ENCODE measurements at places on chromosomes 2 and 18.

GRCh38 chr2:149743842-149744448, 156.4 kb upstream of the MMADHC start:
- no peak for DNase-seq

DNA sequence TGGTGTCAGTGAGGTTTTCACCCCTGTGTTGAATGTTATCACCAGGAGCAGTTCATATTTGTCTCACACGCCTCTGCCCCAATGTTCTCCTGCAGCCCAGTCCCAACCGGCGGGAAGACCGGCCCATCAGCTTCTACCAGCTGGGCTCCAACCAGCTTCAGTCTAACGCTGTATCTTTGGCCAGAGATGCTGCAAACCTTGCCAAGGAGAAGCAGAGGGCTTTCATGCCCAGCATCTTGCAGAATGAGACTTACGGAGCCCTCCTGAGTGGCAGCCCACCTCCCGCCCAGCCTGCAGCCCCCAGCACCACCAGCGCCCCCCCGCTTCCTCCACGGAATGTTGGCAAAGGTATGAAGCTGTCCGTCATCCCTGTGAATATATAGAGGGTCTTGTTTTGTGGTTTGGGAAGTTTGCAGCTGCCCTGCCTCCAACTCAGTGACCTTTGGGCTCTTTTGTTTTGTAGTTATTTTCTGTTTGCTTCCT, 35.1 kb downstream of the ITGB1BP1 start:
- no peak for DNase-seq

- no peak for DNase-seq
Measured at GRCh38 chr2:19041434-19042041, 316.9 kb downstream of the OSR1 start.

- DNase-seq, result no peak
Measured at GRCh38 chr18:55821219-55821618, 233.2 kb upstream of the TCF4 start.

DNA sequence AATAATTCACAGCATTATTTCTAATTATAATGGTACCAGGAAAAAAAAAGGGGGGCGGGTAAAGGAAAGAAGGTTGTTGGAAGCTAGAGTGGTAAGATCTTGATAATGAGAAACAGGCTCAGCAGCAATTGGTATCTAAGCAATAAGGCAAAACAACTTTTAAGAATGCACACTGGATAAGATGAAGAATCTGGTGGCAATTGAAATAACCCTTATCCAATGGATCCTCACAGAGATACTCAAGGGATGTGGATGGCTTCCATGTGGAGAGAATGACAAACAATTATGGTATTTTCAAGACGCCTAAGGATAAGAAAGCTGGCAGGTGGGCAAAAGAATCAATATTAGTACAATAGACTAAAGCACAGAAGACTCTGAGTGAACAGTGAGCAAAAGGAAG, 153.6 kb downstream of the UPP2 start:
- DNase-seq, result no peak

DNA sequence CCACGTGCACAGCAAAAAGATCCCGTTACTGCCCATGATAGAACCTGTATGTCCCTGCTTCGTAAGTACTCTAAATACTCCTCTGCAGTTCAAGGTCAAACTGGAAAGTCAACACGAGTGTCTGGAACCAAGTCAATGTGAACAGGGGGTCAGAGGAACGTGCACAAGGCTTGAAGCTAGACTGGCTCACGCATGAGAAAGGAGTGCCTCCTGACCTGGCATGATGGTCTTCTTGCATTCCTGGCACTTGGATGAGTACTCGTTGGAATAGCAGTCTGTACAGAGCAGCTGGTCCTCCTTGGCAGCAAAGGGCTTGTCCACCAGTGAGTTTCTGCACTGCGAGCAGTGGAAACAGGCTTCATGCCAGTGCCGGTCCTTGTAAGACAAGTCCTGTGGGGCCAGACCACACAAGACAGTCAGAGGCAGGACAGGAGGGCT, 25.5 kb downstream of the FHL2 start:
- no peak for DNase-seq

GRCh38 chr2:1884933-1885580, 140.7 kb upstream of the PXDN start:
- no peak for DNase-seq

DNA sequence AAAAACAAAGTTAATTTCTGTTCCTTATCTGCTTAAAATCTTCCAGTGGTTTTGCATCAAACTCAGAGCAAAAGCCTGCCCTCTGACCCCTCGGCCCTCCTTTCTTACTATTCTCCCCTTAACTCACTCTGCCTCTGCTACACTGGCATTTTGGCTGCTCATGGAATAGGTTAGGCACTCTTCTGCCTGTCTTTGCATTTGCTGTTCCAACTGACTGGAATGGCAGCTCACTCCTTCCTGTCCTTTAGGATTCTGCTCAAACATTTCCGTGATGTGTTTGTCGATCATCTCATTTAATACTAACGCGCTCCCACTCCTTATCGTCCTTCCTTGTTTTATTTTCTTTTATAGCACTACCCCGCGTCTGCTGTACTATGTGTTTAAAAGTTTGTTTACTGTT, 815 bp downstream of the CEBPZ start:
- no peak for DNase-seq

- DNase-seq, result no peak
Measured at GRCh38 chr18:63138436-63139340, 180.9 kb downstream of the BCL2 start.

DNA sequence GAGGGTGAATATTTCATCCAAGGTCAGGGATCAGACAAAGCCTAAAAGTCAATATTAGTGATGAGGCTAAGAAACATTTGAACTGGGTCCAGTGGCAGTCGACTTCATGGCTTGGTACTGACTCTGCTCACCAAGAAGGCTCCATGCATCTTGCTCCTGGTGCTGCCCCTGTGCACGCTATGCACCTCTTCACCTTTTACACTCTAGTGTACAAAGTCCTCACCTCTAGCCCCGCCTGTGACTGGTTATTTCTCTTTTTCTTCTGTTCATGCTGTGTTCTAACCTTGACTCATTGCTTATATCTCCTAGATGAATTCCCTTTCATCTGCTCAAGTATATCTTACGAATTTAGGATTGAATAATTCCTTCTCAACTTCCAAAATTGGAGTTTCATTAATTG, 52.4 kb upstream of the ZNF385B start:
- DNase-seq, result no peak

- no peak for DNase-seq
Measured at GRCh38 chr2:10120877-10121574, 1.5 kb upstream of the RRM2 start.

DNA sequence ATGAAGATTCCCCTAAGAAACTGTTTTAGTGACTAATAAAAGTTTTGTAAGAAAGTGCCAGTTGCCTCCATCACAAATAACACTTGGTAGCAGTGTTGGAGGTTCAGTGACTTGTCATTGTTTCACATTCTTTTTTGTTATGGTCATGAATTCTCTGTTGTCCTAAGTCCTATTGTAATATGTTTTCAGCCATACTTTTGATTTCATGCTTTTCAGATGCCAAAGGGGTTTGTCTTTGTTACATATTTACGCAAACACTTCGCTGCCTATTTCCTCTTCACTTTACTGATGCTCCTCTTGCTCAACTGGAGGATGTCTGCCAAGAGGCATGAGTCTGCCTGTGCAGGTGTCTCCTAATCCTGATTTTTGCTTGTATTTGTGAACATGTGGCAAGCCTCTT, 66.6 kb downstream of the PHLPP1 start:
- no peak for DNase-seq

- DNase-seq, result no peak
Measured at GRCh38 chr18:77103187-77103850, 29.3 kb downstream of the MBP start.

DNA sequence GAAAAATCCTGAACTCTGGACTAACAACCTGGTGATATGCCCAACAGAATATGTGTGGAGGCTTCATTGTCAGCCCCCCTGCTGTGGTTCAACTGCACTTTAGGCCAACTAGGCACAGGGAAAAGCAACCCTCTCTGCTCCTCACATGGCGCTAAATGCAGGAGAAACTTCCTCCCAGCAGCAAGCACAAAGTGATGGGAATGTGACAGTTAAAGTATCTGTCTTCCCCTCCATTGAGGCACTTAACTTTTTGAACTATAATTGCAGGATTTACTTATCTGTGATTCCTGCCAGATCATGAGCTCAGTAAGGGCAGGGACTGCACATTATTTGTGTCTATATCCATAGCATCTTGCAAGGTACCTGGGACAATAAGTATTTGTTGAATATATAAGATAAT, 981.2 kb upstream of the KLHL29 start:
- DNase-seq, result no peak

- DNase-seq, result no peak
Measured at GRCh38 chr2:3612639-3613523, 18.0 kb downstream of the COLEC11 start.

DNA sequence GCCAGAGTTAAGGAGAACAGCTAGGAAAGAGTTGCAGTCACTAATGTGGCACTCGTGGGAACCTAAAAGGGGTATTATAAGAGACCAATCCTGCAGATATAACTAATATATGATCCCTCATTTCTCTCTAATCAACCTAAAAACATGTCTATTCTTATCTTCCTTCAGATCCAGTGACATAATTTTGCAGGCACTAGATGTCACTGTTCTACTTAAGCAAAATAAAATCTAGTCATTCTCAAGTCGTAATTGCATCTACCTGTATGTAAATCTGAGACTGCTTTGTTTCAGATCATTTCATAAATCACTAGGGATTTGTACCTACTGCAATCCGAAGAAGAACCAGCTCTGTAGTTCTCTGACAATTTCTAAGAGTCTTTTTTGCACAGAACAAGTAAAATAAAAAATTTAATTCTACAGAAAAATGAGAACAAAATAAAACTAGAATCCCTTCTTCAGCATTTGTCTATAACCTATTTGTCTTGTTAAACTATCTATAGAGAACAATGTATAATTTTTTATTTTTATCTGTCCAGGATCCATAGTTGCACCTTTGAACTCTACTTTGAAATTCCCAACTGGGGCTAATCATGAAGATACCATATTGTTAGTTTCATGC, 56.5 kb upstream of the ERBB4 start:
- no peak for DNase-seq

DNA sequence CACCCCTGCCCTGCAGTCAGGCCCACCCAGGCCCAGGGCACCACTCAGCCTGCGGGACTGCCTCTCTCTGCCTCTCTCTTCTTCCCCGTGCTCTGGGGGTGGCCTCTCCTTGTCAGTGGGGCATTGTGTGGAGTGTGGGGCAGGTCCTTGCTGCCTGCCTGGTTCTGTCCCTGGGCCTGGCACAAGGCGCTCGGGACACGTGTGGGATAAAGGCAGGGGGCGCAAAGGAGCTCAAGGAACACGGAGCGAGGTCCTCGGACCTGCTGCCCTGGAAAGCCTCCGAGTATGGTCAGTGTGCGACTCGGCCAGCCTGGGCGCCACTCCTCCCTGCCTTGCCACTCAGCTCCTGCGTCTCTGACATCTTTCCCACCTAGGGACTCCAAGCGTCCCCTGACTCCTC, 262.2 kb downstream of the HDAC4 start:
- DNase-seq, result no peak

DNA sequence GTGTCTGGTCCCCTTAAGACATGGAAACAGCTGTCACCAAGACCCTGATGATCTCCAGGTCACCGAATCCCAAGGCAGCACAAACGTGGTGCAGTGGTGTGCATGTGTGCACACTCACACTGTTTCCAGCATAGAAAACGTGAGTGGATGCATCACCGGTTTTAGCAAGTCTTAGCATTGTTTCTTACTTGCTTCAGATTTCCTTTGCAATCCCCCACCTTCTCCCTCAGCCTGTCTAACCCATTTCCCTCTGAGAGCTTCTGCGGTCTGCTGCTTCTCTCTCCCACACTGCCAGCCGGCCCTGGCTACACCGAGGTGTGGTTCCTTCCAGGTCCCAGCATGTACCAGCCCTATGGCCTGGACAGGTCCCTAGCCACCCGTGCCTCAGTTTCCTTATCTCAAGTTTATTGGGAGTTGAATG, 343.4 kb upstream of the HS6ST1 start:
- DNase-seq, result no peak

DNA sequence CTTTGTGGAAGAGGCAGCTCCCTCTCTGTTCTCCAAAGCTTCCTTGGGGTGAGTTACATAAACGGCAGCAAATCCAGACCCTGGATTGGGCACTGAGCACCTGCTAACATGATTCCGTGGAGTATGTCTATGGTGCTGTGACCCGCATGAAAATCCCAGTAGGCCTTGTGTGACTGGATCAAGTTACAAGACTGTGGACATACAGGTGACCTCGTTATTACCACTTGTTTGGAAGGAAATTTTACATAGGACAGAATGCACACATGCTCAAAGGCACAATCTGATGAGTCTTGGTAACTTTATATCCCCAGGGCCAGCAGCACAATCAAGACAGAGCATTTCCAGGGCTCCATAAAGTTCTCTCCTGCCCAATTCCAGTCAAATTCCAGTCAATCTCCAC, 120.2 kb upstream of the OTOS start:
- DNase-seq, result no peak

- DNase-seq, result no peak
Measured at GRCh38 chr2:229339618-229340017, 68.5 kb upstream of the PID1 start.

DNA sequence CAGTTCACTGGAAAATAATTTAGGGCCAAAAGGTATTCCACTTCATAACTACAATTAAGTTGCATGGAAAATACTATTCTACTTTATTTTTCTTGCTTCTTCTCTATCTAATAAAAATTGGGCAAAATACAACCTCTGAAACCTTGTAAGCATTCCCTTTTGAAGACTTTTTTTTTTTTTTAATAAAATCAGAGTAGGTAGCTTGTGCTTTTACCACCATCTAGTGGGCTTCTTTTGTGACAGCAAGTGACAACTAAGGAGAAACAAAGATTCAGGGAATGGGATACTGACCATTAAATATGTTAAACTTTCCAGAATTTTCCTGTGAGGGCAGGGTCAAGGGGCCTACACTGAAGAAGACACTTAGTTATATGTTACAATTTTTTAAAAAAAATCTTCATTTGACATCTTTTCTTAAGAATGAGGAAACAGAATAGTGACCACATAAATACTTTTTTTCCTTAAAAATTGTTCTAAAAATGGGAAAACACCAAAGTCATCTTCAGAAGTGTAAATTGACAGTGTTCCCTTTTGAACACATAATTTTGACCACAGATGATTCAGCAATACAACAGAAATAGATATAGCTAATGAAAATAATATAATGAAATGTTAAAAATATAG, 1183.2 kb upstream of the ACVR2A start:
- DNase-seq, result no peak

GRCh38 chr2:80037310-80037709, 267.2 kb downstream of the LRRTM1 start:
- no peak for DNase-seq

DNA sequence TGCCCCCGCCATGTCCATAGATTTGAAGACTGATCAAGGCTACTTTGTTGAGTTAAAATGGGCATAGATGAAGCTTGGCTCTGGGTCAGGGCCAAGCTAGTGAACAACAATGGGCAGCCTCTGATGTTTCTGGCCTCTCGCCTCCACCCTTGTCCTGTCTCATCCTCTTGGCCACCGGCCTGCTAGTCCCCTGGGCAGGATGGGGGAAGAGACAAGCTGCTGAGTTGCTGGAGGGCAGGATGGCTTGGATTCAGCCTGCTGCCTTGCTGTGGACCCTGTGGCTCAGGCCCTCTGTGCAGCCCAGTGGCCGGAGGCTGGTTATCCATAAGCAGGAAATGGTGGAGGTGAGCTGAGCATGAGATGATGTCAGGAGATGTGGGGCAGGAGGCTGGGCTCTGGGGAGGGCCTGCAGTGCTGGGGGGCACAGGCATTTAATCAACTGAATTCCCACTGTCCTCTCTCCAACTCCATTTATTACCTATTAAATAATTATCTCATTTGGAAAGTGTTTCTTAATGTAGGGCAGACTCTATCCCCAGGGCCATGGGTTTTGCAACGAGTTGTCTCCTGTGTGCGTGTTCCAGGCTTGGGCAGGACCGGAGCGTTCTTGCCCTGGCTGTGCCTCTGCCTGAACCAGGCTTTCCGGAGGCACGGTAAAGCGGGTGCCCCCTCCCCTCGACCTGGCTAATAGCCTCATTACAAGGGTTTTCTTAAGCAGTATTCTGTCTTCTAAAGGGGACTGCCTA, 122.9 kb downstream of the GLI2 start:
- DNase-seq, result no peak
